ENCODE measurements at places on chromosomes 16 and 17.

DNA sequence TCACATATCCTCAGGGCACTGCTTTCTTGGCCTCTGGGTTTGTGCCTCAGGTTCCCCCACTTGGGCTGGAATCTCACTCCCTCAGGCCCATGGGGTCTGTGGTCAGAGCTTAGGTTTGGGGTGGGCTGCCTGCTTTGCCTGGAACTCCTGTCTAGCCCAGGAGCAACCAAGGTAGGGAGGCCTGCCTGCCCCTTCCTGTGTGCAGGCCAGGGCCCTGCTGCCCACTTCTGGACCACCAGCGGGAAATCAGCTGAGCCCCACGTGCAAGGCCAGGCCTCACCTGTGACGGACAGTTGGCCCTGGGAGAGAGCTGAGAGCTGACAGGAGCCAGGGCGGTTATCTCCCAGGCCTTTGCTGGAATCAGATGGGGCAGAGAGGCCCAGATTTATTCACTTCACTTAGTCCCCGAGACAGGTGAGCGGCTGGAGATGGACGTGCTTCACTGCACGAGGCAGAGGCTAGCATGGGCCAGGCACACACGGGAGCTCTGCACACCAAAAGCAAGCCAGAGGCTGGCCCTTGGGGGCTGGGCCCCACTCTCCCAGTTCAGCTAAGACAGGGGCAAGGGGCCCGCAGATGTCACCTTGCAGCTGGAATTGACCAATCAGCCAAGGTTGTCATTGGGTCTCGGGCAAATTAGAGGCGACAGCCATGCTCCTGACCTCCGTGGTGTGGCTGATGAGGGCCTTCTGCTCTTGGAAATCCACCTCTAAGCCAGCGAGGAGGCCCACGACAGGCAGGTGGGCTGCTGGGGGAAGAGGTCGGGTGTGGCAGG, 49.9 kb upstream of the DOC2B start:
- DNase-seq: no peak

GRCh38 chr16:53071748-53072301, 17.0 kb downstream of the CHD9 start:
- no peak for DNase-seq

- no peak for DNase-seq
These were observed 125.8 kb downstream of the ANKRD11 start for GRCh38 chr16:89364606-89365005.

- no peak for DNase-seq
These were observed 28.6 kb downstream of the CD300LG start for GRCh38 chr17:43875476-43876147.

- no peak for DNase-seq
These were observed 47.3 kb downstream of the BRIP1 start for GRCh38 chr17:61815863-61816503.

DNA sequence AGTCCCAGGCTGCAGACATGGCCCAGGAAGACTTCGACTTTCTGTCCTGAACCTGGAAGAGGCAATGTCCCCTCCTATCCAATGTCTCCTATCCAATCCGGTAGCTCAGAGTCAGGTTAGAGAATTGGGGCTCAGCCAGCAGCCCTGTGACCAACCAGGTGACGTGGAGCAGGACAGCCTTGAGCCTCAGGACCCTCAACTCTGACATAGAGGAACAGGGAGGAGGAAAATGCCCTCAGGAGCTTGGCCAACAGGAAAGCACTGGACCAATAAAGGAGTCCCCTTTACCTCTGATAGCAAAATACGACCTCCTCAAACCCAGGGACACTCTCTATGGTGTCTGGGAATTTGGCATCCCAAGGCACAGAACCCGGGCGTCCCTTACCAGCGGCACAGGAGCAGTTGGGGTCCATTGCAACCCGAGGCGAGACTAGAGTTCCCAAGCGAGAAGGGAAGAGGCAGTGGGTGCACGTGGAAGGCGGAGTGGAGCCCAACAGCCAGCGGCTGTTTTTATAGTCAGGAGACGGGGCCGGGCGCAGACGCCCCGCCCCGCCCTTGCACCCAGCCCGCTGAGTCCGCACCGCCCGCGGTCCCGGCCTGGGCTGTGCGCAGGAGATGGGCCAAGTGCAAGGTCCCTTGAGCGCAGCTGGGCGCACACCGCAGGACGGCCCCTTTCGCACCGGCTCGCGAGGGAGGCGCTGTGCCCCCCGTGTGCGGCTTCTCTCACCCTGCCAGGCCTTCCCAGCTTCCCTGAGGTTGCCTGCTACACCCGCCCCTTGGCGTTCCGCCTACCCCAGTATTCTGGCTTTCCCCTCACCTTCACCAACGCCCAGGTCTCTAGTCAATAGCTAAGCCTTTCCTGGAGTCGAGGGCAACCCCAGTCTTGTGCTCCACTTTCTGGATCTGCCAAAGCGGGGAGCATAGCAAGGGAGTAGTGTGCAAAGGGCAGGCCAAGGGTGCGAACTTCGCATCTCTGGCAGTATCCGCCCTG, at the start of gene MT1G:
Gene MT1G, minus strand, starts transcription at position 485 of the 991 bp plus-strand sequence. Its CDS starts 72 bp downstream, at position 413.
- DNase-seq: no peak

GRCh38 chr16:28538733-28539596, at the start of gene NUPR1:
Gene NUPR1, minus strand, starts transcription at chr16:28538974. Its CDS starts 67 bp downstream, at chr16:28538907.
- peak; percentile 95 for DNase-seq

DNA sequence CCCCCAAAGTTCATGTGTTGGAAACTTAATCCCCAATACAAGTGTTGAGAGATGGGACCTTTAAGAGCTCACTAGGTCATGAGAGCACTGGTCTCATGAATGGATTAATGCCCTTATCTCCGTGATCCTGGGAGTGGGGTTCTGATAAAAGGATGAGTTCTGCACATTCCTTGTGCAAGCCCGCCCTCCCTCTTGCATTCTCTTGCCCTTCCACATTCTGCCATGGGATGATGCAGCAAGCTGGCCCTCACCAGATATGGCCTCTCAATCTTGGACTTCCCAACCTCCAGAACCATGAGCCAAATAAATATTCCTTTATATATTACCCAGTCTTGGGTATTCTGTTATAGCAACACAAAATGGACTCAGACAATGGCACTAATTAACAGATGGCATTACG, 14.1 kb downstream of the GLG1 start:
- no peak for DNase-seq

DNA sequence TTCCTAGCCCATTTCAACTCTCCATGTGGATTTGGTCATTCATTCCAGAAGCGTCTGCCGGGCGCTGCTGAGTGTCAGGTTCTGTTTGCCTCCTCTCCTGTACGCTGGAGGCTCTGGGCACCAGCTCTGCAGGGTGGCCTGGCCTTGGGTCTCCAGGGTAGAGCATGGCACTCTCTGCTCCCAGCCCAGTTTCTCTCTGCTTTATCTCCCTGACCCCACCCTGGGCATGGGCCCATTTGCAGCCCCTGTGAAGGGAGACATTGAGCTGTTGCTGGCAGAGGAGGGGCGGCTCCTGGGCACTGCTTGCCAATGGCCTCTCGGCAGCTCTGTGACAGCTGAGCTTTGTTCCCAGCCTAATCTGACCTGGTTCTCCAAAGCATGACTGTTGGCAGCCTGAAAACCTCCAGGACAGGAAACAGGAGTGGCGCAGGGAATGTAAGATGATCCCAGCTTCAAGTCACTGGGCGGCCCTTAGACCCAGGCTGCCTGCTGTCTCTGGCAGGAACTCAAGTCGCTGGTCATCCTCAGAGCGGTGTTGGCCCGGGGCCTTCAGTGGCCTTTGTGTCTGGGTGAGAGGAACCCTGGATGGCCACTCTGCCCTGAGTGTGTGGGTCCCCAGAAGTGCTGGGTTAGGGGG, 146.8 kb downstream of the SEC14L1 start:
- DNase-seq: peak; percentile 92

- peak; percentile 87 for DNase-seq
These were observed at the start of gene ABCC3 for GRCh38 chr17:50634224-50634914. Gene ABCC3, plus strand, starts transcription at chr17:50634881. Its CDS starts 56 bp downstream, at chr17:50634937.

DNA sequence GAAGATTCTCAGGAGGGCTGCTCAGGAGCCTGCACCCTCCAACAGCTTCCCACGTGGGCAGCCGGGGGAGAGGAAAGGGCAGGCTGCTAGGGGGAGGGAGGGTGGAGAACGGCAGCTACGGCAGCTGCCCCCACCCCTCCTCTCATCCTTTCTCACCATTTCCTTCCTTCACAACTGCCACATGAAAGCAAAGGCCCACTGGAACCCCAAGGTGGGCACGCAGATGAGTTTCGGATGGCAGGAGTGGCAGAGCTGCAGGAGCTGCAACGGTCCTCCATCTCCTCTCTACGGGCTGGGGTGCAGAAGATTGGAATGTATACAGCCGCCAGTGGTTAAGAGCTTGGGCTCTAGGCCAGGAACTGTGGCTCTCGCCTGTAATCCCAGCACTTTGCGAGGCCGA, 77.7 kb downstream of the GAS7 start:
- DNase-seq: no peak

DNA sequence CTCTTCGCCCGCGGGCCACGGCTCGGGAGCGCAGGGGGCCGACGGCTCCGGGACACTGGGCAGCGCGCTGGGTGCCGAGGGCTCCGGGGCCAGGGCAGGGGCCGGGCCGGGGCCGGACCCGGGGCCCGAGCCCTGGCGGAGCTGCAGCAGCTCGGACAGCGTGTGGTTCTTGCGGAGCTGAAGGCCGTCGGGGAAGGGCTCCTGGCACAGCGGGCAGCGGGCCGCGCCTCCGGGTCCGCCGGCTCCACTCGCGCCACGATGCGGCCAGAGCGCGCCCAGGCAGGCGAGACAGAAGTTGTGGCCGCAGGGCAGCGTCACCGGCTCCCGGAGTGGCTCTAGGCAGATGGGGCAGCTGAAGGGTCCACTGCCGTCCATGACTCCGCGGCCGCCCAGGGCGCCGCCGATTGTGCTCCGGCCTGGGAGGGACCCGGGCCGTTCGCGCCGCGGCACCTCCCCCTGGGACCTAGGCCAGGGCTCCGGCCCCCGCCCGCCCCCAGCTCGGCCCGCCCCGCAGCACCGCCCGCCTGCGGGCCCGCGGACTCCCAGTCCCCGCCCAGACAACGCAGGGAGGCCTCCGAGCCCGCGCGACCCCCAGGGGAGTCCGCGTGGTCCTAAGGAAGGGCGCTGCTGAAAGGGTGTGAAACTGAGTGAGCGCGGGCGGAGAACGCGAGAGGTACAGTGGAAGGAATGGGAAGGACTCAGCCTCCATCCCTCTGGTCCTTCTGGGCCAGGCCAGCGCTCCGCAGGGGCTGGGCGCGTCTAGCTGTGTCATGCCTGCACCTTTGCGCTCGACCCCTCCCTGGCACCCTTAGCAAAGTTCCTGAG, at the start of gene TRIM47:
Gene TRIM47, minus strand, starts transcription at position 408 of the 825 bp plus-strand sequence. Its CDS starts 33 bp downstream, at position 375.
- peak; percentile 81 for DNase-seq

GRCh38 chr17:80948019-80948975, 43.3 kb upstream of the CHMP6 start:
- DNase-seq: no peak

DNA sequence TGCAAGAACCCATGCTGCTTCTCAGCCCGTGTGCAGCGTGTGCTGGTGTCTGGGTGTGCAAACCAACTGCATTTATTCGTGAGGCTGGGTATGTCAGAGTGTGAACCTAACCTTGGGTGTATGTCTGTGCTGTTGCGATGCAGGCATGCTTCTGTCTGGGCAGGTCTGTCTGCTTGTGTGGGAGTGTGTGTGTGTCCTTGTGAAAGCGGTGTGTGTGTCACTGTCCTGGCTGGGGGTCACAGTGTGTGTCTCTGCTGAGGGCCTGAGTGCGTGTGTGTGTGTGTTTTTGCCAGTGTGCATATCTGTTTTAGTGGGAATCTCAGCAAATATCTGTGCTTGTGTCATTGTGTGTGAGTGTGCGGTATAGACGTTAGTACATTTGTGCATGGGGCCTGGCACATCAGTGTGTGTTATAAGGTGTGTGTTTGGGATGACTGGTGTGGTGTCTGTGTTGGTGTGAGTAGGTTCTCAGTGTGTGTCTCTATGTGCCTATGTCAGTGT, 121.8 kb downstream of the CYLD start:
- no peak for DNase-seq

DNA sequence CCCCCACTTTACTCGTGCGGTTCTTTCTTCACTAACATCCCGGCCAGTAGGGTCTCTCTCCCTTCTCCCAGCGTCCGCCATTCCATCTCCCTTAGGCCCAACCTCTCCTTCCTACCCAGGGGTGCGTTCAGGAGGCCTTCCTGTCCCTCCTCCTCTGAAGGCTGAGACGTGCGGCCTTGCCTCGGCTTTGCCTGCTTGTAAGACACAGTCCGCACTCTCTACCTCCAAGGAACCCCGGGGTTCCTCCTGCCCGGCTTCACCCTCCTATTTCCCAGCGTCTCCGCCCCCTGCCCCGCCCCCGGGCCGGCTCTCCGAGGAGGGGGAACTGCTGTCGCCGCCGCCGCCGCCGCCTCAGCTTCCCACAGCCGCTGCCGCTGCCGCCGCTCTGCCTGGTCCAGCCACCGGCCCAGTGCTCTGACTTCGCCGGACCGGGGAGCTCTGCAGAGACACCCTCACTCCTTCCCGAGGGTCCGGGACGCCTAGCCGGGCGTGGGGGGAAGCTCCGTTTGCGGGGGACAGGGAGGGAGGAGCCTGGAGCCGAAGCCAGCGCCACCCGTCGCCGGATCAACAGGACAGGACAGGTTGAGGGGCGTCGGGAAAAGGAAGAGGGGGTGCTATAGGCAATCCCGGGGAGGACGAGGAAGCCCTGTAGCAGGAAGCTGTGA, 1.2 kb upstream of the FGF11 start:
- no peak for DNase-seq

- DNase-seq: no peak
These were observed 7.0 kb upstream of the ODF4 start for GRCh38 chr17:8332688-8333087.

DNA sequence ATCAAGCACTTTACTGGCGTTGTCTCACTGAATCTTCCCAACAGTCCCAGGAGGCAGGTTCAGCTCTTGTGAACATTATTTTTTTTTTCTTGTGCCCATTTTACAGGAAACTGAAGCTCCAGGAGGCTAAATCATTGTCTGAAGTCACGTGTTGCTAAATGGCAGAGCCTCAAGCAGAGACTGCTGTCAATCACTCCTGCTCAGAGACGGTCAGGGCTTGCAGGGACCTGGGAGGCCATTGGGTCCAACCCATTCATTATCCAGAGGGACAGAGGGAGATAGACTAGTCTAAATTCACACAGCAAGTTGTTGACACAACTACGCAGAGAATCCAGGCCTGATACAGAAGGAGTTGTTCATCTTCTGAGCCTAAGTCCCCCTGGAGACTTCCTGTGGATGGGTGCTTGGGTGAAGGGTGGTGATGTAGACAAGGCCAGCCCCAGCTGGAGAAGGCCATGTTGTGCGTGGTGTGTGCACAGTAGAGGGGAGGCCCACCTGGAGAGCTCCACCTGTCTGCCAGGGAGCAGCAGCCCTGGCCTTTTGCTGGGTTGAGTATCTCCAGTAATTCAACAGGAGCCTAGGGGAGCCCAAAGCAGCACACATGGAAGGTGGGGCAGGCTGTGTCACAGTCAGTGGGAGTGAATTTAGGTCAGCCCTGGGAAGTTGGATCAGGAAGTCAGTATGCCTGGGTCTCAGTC, 24.3 kb upstream of the C1QL1 start:
- DNase-seq: no peak

Data from AG08396 (cell line).